ENCODE measurements at places on chromosomes 1 and 21.

GRCh38 chr1:68976916-68977610, 480.2 kb upstream of the DEPDC1 start:
- DNase-seq = no peak

DNA sequence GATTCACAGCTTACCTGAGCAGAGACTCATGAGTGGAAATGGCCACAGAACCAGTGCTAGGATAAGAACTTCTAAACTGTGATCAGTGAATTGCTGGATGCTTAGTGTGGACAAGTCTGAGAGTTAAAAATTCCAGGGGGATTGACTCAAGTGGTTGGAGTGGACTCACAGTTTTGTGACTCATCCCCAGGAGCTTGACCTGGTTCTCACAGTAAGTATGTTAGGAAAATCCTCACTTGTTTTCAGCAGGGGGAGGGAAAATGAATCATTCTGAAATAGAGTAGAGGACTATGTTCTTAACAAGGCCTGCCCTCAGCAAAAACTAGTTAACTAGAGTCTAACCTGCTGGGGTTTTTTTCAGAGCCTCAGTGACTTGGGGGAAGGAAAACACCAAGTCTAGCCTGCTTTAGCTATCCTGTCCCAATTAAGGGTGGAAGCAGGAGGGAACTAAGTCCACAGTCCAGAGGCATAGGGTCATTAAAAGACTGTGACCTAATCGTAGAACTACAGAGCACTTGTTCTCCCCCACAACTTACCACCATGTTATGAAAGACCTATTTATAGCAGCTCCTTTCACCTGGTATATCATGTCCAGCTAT, 6.1 kb upstream of the CDC73 start:
- DNase-seq = no peak

DNA sequence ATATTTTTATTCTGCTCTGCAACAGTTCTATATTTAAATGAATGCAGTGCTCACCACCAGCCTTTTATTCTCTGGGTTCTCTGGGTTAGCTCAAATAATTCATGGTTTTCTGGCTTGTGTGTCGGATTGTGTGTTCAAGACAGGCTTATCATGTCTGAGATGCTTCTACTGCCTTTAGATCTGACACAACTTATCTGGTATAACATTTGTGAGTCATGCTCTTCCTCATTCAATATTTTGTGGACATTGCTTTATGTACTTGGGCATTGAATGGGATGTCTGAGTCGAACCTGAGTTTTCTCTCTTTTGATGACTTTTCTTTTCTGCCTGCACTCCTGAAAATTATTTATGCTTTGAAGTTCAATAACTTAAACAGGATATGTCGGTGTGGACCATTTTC, 17.6 kb upstream of the PKP1 start:
- DNase-seq = no peak

DNA sequence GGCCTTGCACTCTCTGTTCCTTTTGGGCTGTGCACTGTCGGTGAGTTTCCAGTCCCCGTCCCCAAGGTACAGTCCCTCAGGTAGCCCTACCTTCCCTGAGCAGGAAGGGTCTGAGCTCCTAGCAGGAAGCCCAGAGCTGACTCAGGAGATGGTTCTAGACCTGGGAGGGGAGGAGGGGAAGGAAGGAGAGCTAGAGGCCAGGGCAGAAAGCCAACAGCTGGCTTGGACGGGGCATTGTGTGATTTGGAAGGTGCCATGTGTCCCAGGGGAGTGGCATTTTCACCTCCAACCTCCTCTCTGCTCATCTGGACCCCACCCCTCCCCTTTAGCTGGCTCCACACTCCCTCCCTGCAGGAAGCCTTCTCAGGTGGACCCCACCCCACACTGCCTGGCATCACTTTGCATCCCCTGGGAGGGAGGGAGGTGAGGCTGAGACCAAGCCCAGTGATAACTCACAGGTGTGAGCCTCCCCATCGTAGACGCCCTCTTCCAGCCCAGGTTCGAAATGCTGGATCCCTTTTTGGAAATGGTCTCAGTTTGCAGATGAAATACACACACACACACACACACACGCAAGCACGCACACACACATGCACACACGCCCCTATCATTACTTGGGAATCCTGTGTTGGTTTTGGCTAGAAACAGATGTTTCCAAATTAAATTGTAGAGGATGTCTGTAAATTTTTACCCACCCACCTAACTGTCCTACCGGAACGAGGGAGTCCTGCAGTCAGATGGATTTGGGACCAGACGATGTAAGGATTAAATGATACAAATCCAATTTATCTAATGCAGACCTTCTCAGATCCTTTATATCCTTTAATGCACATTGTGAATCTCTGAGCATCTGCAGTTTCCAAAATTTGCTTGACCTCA, 19.7 kb upstream of the IFNLR1 start:
- no peak for DNase-seq

GRCh38 chr1:35390600-35391494, 122.3 kb downstream of the ZMYM4 start:
- no peak for DNase-seq
